Astrocyte (in vitro differentiated cells and primary cell): ENCODE measurements at places on chromosomes 4 and X.

DNA sequence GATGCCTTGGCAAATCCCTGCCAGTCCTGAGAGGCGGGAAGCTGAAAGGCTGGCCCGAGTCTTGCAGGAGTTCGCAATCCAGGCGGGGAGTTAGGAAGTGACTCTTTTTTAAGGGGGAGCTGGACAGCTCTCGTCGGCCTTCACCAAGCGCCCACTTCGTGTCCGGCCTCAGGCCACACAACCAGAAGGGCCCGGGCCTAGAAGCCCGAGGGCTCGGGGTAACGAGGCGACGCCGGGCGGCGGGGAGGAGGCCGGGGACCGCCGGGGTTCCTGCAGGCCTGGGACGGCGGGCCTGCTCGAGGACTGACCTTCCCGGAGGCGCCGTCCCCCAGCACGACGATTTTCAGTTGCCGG lies 395 bp downstream of the RAB28 start:
- DNase-seq = peak; percentile 78

DNA sequence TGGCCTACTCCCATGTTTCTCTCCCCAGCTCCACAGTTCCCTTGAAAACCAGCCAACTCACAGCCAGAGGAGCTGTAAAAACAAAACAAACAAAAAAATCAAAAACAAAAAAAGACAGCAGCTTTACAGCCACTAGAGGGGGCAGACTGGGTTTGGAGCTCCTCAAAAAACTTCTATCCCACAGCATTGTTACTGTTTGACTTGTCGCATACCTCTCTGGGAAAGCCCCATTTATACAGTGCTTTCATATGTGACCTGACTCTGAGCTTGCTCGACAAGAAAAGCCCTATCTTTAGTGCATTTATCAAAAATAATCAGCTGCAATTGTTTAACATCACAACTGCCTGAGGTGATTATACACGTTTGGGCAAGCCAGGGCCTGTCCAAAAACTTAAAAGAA lies 21.6 kb downstream of the TSPAN6 start:
- DNase-seq = peak; percentile 57

DNA sequence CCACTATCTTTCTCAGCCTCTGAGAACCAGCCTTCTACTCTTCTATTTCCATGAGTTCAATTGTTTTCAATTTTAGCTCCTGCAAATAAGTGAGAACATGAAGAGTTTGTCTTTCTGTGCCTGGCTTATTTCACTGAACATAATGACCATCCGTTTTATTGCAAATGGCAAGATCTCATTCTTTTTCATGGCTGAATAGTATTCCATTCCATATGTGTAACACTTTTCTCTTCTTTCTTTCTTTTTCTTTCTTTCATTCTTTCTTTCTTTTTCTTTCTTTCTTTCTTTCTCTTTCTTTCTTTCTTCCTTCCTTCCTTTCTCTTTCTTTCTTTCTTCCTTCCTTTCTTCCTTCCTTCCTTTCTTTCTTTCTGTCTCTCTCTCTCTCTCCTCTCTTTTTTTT lies 228.7 kb downstream of the SHOX start:
- no peak for DNase-seq

DNA sequence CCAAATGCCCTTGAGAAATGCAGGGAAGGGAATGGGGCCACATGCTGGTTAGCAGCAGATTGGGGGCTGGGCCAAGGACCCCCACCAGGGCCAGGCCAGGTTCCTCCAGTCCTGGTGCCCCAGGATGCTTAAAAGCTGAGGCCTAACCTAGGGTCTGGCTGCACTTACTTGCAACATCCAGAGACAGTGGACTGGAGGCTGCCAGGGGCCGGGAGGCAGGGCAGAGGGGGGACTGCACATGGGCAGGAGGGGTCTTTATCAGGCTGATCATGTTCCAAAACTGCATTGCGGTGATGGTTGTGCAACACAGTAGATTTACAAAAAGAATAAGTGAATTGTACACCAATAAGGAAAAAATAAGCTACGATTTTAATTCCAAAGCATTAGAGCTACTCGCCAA lies 36.8 kb upstream of the C4orf50 start:
- no peak for DNase-seq

- no peak for DNase-seq
Measured at GRCh38 chr4:38860788-38861424, 4.3 kb upstream of the TLR6 start.

- no peak for DNase-seq
Measured at GRCh38 chr4:3487861-3488260, 24.8 kb downstream of the DOK7 start.

DNA sequence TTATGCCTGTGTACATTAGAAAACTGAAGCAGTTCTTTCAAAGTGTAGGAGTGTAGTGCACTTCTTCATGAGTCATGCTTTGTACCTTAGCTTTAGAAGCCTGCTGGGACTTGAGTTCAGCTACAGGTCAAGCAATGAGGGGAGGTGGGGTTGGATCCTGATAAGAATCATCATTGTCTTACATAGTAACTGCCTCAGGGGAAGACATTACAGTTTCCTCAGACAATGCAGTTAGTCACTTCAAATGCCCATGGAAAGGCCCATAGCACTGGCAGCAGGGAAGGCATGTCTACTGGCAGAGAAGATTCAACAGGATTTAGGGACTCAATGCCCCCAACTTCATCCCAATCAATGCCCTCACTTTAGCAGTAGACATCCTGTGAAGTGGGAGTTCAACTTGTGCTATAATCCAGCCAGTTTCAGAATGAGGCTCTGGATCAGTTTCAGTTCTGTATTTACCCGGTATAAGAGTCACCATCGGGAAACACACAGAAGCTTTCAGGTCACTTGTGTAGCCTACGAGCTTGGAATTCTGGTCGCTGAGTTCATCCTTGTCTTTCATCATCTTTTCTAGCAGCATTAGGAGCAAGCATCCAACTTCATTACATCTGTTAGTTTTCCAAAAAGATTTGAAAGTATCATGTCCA lies 1216.5 kb downstream of the RAPGEF2 start:
- peak; percentile 49 for DNase-seq

DNA sequence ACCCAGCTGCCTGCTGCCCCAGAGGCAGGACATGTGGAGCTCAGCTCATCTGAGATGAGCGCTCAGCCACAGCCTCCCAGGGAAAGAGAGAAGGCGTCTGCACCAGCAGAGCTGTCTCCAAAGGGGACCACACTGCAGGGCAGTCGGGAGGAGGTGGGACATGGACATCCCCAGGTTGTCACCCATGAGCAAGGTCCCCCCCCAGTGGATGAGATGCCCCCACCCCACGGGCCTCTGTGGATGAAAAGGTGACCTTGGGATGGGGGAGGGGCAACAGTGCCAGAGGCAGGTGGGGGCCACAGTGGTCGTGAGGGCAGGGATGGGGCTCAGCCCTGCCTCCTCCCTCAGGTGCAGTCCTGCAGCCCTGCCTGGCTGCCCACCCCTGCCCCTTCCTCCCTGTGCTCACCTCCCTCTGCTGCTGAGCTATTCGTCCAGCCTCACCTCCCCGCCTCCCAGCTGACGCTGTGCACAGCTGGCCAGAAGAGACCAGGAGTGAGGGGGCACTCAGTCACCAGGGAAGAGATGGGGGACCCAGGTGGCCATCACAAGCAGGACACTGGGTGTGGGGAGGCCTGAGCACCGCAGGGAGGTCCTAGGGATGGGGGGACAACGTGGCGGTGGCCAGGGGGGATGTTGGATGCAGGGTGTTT lies 9.3 kb downstream of the NKX1-1 start:
- no peak for DNase-seq

DNA sequence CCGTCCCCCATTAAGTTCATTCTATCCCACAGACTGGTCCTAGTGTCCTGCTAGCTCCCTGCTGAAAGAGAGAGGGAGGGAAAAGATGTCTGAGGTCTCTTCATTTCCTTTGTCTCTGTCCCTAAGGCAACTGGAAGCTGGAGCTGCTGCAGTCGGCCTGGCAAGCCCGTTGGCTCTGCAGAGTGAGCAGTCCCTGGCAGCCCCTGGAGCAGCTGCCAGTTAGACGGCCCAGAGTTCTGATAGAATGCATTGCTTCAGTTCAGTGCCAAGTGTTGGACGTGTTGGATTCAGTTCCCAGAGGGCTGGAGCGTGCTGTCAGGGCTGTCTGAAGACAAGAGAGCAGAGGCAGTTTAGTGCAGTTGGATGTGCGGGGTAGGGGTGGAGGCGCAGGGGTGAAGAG lies 975 bp downstream of the KCNE5 start:
- no peak for DNase-seq

DNA sequence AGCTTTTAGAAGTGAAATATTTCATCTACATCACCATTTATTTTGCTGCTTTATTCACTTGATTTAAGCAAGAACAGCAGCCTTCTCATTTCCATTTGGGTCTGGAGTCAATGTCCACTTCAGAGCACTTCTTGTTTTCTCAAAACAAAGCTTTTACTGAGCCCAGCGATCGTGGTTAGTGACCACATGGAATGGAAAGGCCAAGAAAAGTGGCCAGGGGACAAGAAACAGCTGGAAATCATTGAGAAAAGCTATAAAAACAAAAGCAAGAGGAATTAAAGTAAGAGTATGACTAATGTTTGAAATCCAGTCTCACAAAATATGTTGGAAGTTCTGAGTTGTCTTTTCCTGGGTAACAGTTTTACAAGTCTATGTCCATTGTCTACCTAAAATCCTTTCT lies 328.4 kb upstream of the INTU start:
- DNase-seq = peak; percentile 53

DNA sequence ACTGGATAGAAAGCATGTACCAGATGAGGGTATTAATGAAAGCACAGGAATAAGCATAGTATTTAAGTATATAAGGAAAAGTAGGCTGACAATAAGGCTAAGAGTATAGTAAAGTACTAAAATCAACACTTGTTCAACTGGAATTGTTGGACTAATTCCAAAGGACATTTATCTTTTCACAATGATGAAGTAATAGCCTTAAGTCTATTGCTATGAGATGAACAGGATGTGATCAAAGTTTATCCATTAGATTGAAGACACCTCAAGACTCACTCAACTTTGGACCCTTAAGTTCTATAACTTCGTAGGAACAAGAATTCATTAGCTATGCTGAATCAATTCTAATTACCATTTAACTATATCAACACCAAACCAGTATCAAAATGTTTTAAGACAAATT lies 7.6 kb downstream of the MAD2L1 start:
- DNase-seq = no peak

DNA sequence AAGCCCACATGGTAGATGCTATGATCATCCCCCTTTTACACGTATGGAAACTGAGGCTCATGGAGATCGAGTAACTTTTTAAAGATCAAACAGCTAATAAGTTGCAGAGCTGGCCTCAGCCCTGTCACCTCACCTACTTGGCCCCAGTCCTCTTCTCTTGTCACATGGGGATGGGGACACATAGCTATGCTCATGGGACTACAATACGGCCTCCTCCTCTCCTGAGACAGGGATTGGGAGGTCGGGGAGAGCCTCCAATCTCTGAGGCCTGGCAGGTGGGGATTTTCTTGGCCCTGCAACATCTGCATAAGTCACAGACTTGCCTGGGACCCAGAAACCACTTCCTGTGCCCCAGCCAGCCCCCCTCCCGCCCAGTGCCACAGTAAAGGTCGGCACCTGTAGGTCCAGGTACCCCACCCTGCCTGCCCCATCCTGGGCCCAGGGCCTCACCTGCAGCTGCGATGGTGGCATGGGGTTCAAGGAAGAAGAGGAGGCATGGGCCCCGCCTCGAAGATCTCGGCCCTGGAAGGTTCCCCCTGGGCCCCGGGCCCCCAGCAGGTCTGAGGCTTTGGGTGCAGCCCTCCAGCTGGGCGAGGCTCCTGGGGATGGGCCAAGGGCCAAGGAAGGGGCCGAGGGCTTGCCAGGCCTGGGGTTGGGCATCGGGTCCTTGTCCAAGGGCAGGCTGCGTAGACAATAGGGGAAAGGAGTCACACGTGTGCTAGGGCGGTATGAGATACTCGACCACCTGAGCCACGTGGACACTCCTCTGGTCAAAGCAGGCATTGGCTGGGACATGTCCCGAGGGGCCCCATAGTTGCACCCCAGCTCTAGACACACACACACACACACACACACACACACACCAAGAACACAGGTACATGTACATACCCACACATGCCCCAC lies 6.4 kb downstream of the FOXP3 start:
- DNase-seq = no peak

DNA sequence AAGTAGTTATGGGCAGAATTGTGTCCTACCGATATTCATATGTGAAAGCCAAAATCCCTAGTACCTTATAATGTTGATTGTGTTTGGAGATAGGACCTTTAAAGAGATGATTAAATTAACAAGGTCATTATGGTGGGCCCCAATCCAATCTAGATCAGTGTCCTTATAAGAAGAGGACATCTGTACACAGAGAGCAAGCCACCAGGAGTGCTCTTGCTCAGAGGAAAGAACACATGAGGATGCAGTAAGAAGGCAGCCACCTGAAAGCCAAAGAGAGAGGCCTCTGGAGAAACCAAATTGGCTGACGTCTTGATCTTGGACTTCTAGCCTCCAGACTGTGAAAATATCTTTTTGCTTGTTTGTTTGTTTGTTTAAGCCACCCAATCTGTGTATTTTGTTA lies 1290.8 kb upstream of the PABPC4L start:
- DNase-seq = no peak

- peak; percentile 83 for DNase-seq
Measured at GRCh38 chr4:23324021-23324690, 565.7 kb downstream of the PPARGC1A start.

- DNase-seq = no peak
Measured at GRCh38 chr4:73908965-73909364, 39.8 kb downstream of the CXCL1 start.

DNA sequence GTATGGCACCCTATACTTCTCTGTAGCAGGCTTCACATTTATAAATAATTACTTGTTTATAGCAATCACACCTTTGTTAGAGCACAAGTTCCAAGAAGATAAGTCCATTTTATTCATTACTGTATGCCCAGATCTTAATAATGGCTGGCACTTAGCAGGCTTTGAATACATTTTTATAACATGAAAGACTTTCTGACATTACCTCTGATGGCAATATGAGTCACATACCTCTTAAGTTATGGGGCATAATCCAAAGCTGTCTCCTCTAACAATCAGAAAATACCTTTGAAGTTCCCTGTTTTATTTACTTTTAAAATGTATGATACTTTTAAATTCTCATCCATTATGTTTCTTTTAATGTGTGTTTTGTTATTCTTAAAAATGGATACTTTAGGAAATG lies 12.2 kb downstream of the SCRG1 start:
- no peak for DNase-seq

GRCh38 chr4:95232358-95233156 lies 316.2 kb downstream of the UNC5C start:
- no peak for DNase-seq

DNA sequence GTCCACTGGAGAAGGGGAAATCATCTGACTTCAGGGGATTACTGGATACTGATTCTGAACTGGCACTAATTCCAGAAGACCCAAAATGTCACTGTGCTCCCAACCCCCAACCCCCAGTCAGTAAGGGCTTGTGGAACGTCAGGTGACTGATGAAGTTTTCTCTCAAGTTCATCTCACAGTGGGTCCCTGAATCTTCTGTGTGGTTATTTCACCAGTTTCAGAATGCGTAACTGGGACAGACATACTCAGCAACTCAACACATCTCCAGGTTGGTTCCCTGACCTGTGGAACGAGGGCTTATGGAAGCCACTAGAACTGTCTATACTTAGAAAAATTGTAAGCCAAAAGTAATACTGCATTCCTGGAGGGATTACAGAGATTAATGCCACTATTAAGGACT lies 45.3 kb downstream of the DDX60L start:
- DNase-seq = no peak

- no peak for DNase-seq
Measured at GRCh38 chrX:121036951-121037350, 10.5 kb upstream of the GLUD2 start.

- no peak for DNase-seq
Measured at GRCh38 chr4:137934911-137935310, 307.2 kb downstream of the SLC7A11 start.

- DNase-seq = no peak
Measured at GRCh38 chr4:123651066-123651465, 254.5 kb downstream of the SPRY1 start.
